Tibial artery (tissue), 4 donors: ENCODE measurements at places on chromosomes 2 and 18.

- DNase-seq = no peak
These were observed 104.3 kb downstream of the ARL6IP6 start for GRCh38 chr2:152822676-152823075.

- DNase-seq = no peak
These were observed 20.7 kb downstream of the SLC14A2 start for GRCh38 chr18:45635893-45636509.

GRCh38 chr2:18404708-18405107 is 155.7 kb downstream of the RDH14 start:
- DNase-seq = no peak

DNA sequence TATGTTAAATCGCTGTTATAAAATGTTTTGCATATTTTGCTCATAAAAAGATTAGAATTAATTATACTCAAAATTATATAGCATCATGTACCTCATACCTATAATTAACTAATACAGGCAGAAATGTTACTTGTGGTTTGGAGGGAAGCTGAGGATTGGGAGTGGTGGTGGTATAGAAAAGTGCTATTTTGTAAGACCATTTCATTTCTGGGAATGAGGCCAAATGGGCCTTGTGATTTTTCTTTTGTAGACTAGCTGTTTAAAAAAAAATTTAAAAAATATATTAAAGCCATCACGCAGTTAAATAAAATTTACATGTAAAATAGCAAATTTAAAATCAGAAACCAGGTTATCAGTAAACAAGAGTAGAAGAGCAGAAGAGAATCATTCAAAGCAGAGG is 560.8 kb upstream of the FAM98A start:
- no peak for DNase-seq

GRCh38 chr2:173716458-173717052 is 248.6 kb downstream of the SP3 start:
- no peak for DNase-seq

DNA sequence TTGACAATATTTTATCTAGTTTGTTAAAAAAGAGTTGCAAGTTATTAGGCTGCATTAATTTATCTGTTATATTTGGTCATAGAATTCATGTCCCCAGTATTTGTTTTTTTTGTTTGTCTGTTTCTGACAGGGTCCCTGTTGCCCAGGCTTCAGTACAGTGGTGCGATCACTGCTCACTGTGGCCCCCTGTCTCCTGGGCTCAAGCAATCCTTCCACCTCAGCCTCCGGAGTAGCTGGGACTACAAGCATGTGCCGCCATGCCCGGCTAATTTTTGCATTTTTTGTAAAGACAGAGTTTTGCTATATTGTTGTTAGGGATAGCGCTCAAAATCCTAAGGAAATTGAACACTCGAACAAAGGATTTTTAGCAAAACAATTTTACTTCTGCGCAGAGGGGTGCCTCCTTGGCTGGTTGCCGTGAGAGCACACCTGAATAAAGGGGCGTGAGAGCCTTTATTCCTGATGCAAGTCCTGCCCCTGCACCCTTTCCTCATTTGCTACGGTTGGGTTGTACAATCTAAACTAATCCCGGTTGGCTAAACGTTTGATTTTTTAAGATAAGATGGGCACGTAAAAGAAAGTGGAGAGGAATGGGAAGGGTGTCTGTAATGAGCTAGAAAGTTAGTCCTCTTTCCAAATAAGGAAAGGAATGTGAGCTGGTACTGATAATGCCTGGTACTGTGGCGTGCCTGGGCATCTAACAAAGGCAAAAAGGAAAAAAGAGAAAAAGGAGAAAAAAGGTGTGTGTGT is 65.5 kb downstream of the COMMD1 start:
- no peak for DNase-seq

DNA sequence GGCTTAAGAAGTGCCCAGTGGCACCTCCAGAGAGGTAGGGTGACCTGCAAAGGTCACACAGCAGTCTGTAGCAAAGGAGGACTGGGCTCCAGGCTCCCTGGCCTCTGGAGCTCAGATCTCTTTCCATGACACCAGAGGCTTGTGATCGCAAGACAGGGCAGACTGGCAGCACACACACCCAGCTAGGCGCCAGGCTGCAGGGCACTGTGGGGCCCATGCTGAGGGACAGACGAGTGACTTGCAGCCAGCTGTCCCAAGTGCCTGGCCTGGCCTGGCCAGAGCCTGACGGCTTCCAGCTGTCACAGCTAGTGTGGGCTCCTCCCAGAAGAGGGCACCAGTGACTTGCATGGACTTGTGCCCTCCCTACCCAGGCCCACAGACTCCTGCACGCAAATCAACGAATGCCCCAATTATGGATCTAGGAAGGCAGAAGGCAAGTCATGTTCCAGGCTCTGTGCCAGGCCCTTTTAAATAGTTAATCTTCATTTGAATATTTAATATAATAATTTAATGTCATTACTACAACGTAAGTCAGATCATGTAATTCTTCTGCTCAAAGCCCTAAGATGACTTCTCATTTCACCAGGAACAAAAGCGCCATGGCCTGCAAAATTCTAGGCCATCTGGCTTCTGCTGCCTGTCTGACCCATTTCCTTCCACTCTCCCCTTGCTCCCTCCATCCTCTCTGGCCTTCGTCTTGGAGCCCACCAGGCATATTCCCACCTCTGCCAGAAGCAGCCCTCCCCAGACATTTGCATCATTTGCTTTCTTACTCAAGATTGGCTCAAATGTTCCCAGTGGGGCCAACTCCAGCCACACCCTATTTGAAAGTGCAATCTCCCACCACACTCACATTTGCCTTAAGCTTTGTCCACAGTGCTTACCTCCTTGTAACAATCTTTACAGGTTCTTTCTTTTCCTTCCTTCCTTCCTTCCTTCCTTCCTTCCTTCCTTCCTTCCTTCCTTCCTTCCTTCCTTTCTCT is 3.7 kb upstream of the SPEG start:
- peak; percentile 88 for DNase-seq

DNA sequence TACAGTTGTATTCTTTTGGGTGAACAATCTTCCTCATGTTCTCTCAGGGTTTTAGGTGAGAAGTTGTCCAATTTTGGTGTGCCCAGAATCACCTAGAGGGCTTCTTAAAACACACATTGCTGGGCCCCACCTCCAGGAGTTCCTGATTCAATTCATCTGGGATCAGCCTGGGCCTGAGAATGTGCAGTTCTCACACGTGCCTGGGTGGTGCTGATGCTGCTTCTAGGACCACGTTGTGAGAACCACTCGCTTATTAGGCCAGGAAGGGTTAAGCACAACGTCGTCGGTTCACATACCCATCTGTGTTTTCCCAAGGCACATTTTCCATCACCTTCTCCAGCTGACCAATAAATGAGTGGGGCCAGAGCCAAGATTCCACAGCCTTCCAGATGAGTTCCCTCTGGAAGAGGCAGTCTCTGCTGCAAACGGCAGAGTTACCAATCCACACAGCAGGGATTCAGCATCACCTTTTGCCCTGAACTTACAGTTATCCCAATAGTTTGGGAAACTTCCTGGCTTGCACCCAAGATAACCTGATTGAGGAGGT is 277.7 kb upstream of the HNRNPA3 start:
- DNase-seq = no peak

DNA sequence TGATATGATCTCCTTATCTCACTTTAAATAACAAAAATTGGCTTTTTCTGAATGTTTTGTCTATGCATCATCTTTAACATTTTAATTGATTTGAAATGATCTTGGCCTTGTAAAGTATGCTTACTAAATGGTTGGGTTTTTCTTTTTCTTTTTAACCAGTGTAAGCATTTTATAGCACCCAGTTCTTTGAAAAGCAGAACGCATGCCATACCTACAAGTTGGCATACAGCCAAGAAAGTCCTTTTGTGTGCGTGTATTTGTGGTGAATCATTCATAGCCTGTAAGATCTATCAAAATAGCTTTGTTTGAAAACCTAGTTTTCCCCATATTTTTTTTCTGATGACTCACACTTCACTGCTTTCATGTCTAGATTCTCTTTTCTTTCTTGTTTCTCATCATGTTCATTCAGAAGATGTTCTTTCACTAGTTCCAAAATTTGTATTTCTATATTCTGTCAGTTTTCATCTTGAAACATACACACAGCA is 4.1 kb upstream of the VRK2 start:
- no peak for DNase-seq

- DNase-seq = no peak
These were observed 56.9 kb downstream of the RRM2 start for GRCh38 chr2:10179422-10179821.

GRCh38 chr18:5451150-5451549 is 92.6 kb downstream of the EPB41L3 start:
- no peak for DNase-seq

GRCh38 chr2:217794133-217794986 is 208.4 kb downstream of the TNS1 start:
- peak; percentile 78 for DNase-seq

DNA sequence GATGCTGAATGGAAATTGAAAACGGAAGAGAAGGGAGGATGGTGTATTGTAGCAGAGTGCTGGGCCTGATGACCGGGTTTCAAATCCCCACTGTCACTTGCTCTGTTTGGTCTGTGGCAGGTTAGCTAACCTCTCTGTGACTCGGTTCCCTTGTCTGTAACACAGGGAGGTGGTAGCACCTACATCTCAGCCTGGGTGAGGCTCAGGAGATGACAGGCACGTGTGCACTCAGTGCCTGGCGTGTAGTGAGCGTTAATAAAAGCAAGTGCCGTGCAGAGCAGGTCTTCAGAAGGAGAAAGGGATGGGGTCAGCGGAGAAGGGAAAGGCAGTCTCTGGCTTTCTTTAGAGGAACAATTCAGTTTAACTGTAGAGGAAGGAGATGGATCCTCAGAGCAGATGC is 125.5 kb upstream of the SMIM21 start:
- DNase-seq = no peak

DNA sequence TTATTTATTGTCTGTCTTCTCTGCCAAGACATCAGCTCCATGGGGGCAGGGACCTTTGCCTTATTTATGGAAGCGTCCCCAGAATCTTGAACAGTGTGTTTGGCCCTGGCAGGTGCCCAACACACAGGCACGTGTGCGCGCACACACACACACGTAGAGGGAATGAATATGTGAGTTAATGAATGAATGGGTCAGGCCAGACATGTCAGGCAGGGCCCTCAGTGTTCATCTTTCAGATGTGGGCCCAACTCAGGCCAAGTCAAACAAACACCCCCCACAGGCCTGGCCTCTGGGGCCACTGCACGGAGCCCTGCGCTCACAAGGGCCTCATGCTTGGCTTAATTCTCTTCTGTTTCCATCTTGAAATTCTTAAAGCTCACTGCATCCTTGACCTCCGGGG is 54.1 kb downstream of the DYSF start:
- peak; percentile 15 for DNase-seq

- DNase-seq = no peak
These were observed 16.7 kb downstream of the COPS8 start for GRCh38 chr2:237102428-237102827.

DNA sequence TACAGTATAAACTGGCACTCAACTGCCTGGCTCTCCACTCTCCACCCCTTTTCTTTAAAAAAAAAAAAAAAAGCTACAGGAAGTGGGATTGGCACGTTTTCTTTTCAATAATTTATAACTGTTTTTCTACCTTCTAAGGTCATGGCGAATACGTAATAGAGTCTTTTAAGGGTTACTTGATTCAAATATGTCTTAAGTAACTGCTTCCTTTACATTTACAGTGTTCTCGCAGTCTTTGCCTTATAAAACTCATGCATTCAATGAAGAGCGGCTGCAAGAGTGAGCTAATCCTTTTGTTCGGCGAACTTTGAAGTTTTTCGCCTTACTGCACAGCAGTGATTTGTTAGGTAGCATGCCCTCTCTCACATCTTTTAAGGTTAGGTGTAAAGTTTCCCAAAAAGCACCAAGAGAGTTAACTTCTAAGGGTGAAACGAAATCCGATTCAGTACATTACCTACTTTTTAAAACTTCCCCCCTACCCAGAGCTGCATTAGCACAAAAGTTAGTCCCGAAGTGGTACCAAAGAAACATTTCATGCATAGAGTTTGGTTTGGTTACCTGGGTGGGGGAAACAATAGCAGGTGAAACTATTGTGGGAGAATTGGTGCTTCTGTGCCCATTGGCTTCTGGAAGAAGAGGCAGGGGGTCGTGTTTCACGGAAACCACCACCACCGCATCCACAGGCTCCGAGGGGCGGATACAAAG is 2.0 kb downstream of the KCTD1 start:
- no peak for DNase-seq
